ENCODE measurements at places on chromosomes 5 and 9.

DNA sequence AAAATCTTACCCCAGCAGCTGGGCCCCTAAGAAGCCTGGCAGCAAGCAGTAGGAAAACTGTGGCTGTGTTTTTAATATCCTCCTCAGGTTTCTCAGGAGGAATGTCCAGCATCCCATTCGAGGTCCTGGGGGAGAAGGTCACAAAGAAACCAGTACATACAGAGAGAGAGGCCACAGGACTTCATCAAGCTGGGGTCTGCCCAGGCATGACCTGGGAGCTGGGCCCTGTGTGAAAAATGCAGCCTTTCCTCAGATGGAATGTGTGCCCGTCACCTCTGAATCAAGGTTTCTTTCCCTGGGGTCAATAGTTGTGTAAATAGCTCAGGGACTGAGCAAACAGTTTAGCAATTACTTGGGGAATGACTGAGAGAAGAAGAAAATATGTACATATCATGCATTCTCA lies 33.9 kb upstream of the RAD23B start:
- no peak for DNase-seq

- no peak for DNase-seq
Measured at GRCh38 chr5:137095597-137095996, 403.5 kb downstream of the SPOCK1 start.

- DNase-seq = no peak
Measured at GRCh38 chr9:38110476-38110875, 41.4 kb upstream of the SHB start.

DNA sequence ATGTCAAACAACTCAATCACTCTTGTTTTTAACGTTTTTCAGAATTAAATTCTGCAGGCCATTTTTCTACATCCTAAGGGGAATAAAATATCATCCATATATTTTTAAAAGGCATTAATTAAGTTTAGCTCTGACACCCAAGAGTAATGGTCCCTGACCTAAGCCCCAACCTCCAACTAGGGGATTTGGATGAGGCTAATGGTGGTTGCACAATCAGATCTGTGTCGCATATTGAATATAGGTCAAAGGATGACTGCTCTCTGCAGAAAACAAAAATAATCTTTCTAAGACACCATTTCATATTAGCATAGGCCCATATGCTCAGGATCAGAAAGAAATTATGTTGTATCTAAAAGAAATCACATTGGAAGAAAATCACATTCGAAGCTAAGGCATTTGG lies 20.7 kb downstream of the CDH6 start:
- DNase-seq = no peak

DNA sequence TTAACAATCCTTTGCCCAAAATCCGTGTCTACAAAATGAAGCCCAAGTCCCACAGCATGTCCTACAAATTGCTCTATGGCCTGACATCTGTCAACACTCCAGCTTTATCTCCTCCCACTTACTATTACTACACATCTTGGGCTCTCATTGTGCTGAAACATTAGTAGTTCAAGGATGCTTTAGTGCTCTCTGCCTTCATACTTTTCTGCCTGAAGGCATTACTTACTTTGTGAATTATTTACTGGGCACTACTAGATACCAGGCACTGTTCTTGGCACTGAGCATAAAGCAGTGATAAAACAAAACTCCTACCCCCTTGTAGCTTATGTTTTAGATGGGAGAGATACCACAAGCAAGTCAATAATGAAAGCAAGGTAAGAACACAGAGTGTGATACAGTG lies 113.4 kb downstream of the TTLL11 start:
- no peak for DNase-seq

DNA sequence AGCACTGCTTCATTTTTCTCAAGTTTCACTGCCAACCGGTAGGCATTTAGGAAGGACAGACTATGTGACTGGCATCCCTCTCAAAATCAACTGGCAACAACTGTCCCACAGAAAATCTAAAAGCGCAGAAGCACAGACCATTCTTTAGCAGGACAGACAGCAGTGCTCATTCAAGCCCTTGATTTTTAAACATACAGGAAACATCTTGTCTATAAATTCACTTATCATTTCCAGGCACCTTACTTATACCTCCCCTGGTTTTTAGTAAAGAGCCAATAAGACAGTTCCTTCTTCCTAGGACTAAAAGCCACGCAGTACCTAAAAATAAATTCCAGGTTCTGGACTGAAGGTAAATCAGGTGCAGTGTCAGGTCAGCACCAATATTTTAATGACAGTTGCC lies 343.2 kb upstream of the WWC1 start:
- DNase-seq = no peak

GRCh38 chr5:140235791-140236551 lies 61.0 kb downstream of the CYSTM1 start:
- DNase-seq = no peak

GRCh38 chr5:118095115-118095514 lies 893.2 kb downstream of the DTWD2 start:
- no peak for DNase-seq

DNA sequence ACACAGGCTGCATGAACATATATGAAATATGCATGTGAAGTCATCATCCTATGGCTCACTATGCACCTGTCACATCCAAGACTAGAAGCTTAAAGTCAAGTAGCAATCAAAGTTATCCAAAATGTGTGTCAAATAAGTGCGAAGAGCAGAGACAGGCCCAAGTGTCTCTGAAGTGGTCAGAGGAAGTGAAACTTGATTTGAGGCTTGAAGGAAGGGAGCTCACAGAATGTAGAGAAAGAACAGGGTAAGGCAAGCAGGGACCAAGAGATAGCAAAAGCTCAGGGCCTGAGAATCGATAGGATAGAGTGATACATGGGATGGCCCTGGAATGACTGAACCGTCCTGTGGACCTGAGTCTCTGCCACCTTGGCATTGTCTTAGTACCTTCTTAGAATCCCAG lies 274.3 kb upstream of the TRPC7 start:
- DNase-seq = no peak

Data from T-helper 2 cell (primary cell).